AG04450 (cell line): ENCODE measurements at places on chromosomes 11 and 22.

DNA sequence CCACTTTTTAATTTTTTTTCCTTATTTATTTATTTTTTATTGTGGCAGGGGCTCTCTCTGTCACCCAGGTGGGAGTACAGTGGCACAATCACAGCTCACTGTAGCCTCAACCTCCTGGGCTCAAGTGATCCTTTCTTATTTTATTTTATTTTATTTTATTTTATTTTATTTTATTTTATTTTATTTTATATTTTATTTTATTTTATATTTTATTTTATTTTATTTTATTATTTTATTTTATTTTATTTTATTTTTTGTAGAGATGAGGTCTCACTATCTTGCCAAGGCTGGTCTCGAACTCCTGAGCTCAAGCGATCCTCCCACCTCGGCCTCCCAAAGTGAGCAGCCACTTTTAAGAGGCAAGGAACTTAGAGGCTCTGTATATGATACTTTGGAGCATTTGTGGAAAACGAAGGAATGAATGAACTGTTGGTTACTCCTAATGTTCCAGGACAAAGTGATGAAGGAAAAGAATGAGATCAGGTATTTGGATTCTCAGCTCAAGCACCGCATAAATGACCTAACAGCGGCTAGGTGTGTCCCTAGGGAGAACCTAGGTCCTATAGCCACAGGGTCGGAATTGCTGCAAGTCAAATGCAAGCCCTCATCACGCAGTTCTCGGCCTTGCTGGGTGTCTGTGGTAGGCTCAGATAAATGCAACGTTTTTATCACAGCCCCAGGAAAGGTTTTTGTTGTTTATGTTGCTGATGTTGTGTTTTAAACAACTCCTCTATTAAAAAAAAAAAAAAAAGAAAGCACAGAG lies 36.5 kb downstream of the ASCL2 start:
- DNase-seq: no peak

DNA sequence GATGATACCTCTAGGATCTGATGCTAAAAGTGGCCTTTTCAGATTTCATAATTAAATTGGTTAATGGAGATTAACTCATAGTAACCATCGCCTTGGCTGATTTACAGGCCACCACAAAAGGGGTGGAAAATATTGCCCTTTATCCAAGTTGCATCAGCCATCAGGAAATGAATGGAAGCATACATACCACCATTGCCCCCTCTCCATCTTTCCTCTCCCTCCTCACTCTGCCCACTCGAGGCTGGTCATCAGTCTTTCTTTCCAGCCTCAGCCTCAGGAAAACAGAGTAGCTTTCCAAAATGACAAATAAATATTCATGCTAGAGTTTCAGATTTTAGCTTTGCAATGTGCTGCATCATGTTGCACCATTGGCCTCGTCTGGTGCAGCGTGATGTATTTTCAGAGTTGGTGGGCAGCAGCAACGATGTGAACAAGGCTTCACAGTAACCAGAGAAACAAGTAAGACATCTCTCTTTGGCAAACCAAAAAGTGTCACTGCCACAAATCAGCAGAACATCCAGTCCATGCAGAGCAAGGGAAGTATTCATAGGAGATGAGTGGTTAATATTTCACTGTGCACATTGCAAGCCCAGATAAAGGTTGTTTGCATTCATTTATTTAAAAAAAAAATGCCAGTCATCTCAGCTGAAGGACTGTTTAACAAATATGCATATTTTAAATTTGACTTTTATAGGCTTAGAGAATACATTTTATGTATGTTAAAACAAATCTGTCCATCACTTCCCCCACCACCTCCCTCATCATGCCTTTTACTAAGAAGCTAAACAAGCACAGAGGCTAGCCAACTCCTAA lies 136.7 kb upstream of the FAT3 start:
- no peak for DNase-seq

- DNase-seq: peak; percentile 59
Measured at GRCh38 chr11:536841-537621, at the start of gene LRRC56. Gene LRRC56 (plus strand): TSS chr11:537527. CDS start chr11:540685, 3,158 bp downstream.

- DNase-seq: no peak
Measured at GRCh38 chr11:5242208-5242607, 7.4 kb downstream of the HBG1 start.

- no peak for DNase-seq
Measured at GRCh38 chr11:34640050-34640923, 19.4 kb downstream of the EHF start.

- no peak for DNase-seq
Measured at GRCh38 chr11:92098172-92098571, 126.4 kb upstream of the FAT3 start.

DNA sequence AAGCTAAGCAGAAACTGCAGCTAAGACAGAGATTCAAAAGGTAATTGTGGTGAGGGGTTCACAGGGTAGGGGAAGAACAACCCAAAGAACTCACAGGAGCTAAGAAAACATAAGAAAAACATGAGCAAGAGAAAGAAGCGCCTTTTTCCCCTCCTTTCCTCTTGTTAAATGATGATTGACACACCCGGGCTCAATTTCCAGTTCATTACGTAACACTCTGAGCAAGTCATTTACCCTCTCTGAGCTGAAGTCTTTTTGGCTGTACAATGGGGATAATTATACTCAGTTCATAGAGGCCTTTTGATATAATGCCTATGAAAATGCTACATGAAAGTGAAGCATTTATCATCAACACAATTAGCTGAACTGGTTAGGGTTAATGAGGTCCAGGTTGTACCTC lies 17.2 kb downstream of the LRP4 start:
- no peak for DNase-seq

GRCh38 chr11:36346562-36347383 lies 50.7 kb downstream of the PRR5L start:
- DNase-seq: no peak

GRCh38 chr22:28407645-28408044 lies 272.0 kb downstream of the TTC28 start:
- DNase-seq: no peak

GRCh38 chr11:130999992-131000770 lies 83.9 kb upstream of the SNX19 start:
- peak; percentile 95 for DNase-seq

- no peak for DNase-seq
Measured at GRCh38 chr11:106061954-106062949, 14.9 kb downstream of the KBTBD3 start.

DNA sequence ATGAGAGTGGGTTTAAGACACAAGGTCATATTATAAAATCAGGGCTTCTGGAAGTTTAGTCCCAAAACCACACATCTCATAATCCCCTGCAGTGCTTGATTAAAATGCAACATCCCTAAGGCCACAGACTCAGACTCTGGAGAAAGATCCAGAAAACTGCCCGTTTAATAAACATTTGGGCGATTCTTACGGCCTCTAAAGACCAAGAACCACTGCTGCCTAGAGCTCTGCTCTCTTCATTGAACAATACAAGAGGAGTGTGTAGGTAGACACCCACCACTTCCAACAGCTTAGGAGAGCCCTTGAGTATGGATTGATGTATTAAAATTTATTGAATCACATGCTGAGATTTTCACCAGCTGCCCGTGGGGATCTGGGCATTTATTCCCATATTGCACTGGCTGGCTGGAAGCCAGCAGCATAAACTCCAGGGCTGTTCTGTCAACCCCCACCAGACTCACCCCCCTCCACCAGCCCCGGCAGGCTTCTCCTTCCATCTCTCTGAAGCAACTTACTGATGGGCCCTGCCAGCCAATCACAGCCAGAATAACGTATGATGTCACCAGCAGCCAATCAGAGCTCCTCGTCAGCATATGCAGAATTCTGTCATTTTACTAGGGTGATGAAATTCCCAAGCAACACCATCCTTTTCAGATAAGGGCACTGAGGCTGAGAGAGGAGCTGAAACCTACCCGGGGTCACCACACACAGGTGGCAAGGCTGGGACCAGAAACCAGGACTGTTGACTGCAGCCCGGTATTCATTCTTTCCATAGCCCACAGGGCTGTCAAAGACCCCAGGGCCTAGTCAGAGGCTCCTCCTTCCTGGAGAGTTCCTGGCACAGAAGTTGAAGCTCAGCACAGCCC lies 749 bp upstream of the BEST1 start:
- peak; percentile 95 for DNase-seq

GRCh38 chr11:97856666-97857065 lies 1164.1 kb upstream of the CNTN5 start:
- DNase-seq: no peak

- no peak for DNase-seq
Measured at GRCh38 chr22:38417252-38418060, 37.5 kb downstream of the KCNJ4 start.

GRCh38 chr11:18705651-18706281 lies 7.2 kb downstream of the TMEM86A start:
- no peak for DNase-seq

DNA sequence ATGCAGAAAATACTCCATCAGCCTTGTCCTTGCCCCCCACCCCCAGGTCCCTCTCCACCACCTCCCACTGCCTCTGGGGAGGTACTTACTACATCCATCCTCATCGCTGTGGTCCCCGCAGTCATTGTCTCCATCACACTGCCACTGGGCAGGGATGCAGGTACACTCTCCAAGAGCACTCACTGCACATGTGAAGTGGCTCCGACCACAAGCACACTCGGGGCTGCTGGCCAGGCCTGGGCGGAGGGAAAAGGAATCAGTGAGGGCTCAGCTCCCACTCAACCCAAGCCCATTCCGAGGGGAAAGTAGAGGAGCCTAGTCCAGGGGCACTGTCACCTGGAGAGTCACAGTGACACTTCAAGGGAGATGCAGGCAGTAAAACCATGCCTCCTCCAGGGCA lies 15.7 kb downstream of the LRP4 start:
- DNase-seq: no peak

GRCh38 chr11:130165601-130166456 lies 6.2 kb downstream of the ST14 start:
- no peak for DNase-seq

- DNase-seq: no peak
Measured at GRCh38 chr11:35536470-35536869, 11.1 kb upstream of the PAMR1 start.

- DNase-seq: no peak
Measured at GRCh38 chr22:30326255-30326705, 461 bp downstream of the TBC1D10A start.

GRCh38 chr22:47029244-47030074 lies 267.0 kb downstream of the TBC1D22A start:
- no peak for DNase-seq

DNA sequence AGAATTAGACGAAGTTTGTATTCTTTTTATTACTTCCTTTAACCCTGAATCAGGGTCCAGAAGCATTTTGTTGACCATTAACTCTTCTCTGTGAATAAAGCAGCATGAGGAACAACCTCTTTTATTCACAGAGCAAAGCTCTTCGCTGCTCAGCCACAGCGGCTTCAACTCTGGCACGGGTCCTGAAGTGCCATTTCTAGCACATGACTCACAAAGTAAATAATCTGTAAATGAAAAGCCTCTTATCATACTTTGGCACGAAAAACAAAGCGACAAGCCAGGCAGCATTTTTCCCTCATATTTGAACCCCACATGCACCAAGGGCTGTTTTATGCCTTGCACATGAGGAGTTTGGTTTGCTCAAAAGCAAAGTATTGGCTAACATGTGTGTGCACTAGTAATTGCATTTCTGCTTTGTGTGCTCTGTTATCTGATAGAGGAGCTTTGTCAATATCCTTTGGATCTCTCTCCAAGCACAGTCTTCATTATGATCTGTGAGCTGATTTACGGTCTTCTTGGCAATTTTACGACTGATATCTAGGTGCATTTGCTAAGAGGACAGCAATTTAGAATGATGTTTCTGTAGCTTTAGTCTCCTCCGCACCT lies 33.0 kb upstream of the APOBEC3A start:
- DNase-seq: peak; percentile 60

- DNase-seq: no peak
Measured at GRCh38 chr11:18641677-18642076, 7.5 kb upstream of the SPTY2D1 start.

DNA sequence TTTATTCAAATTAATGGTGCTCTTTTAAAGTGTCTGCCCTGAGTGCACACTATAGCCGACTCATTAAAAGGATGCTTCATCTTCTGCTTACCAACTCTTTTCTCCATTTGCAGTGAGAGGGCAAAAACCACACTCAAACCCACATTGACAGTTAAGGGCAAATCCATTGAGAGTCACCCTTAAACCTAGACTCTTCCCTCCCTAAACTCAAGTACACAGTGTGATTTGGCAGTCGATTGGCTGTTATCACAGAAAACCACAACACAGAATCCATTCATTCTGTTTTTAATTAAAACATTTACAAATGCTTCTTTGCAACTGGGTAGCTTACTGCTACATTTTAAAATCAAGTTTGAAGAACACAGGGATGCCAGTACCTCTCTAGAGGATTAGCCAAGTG lies 120.0 kb downstream of the CADM1 start:
- DNase-seq: no peak

GRCh38 chr11:64455456-64456261 lies 96.7 kb downstream of the RPS6KA4 start:
- DNase-seq: no peak

- DNase-seq: no peak
Measured at GRCh38 chr11:114059984-114060391, 477 bp downstream of the ZBTB16 start.

DNA sequence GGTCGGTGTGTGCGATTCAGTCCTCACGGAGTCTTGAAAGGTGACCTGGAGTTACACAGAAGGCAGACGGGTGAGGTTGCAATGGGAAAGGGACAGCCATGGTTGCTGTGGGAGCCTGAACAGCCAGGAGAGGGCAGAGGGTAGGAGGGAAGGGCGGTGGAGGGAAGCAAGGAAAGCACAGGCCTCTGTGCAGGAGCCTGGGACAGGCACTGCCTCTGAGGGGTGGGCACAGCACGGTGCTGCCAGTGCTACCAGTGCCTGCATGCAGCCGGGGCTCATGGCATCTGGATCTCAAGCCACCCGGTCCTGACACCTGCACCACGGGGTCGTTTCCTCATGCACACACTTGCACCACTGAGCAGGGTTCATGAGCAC lies 401.0 kb downstream of the TBC1D22A start:
- DNase-seq: no peak

GRCh38 chr11:82858556-82859091 lies 41.6 kb downstream of the PRCP start:
- DNase-seq: peak; percentile 23

DNA sequence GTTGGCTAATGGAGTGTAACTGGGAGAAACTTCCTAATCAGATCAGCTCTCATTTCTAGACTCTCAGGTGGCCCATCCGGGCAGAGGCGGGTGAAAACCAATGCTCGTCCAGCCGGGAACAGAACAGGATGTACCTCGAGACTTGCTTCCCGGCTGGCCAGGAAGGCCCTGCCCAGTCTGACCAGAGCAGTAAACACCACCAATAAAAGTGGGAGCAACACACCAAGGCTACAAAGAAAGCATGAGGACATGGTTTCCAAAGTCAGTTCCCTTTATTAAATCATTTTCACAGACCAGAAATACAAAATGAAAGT lies 940 bp upstream of the TNKS1BP1 start:
- no peak for DNase-seq

DNA sequence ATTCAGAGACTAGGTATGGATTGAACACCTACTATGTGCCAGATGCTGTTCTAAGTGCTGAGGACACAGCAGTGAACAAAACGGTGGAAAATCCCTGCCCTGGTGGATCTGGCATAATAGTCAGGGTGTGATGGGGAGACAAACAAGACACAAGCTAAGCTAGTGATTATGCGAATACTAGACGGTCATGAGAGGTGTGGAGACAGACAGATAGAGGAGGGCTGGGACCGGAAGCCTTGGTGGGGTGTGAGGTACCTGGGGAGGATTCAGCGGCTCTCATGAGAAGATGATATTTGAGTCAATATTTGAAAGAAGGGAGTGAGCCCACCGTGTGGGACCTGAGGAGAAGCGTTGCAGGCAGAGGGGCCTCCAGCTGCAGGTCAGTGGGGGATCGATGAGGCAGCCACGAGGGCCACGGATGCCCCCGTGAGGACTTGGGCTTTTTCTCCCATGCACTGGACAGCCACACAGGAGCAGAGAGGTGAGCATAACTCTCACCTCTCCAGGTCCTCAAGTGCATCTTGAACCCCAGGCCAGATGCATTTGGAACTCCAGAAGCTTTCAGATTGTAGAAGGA lies 4.7 kb downstream of the CD5 start:
- DNase-seq: no peak
